ENCODE measurements at places on chromosomes 13 and 19. TPM values are rescaled to one million over a fixed set of nuclear protein-coding genes. Genes with fewer than 3 reads are reported as not detected.

- DNase-seq, result no peak
These were observed 34.7 kb downstream of the DCT start for GRCh38 chr13:94444826-94445225.

ZNF665 gene
- total RNA-seq, result 9.4 TPM

PLPP2 gene
- not detected for total RNA-seq

KLK1 gene
- total RNA-seq, result not detected

TUBA3C gene
- total RNA-seq, result not detected
